ENCODE measurements at places on chromosomes 13 and 19.

GRCh38 chr19:33977756-33978685, 181.4 kb downstream of the KCTD15 start:
- DNase-seq: no peak

GRCh38 chr13:25210842-25211569, 38.9 kb upstream of the AMER2 start:
- no peak for DNase-seq

DNA sequence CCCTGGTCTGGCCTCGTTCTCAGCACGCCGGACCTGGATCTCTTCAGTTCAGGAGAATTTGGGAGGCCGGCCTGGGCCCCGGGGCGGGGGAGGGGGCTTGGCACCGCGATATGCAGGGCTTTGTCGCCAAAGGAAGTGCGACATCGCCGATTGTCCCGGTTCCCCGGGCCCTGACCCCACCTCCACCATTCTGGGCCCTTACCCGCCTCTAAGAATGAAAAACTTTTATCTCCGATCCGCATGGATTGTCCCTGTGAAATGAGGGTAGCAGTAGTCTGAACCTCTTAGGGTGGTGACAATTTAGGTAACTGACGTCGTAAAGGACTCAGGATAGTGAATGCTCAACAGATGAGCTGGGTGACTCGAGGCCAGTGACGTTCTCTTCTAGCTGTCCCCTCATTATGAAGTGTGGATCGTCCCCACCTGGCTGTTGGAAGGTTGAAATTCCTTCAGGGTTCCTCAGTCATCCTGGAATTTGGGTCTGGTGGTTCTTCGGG, 650 bp downstream of the DDA1 start:
- no peak for DNase-seq

DNA sequence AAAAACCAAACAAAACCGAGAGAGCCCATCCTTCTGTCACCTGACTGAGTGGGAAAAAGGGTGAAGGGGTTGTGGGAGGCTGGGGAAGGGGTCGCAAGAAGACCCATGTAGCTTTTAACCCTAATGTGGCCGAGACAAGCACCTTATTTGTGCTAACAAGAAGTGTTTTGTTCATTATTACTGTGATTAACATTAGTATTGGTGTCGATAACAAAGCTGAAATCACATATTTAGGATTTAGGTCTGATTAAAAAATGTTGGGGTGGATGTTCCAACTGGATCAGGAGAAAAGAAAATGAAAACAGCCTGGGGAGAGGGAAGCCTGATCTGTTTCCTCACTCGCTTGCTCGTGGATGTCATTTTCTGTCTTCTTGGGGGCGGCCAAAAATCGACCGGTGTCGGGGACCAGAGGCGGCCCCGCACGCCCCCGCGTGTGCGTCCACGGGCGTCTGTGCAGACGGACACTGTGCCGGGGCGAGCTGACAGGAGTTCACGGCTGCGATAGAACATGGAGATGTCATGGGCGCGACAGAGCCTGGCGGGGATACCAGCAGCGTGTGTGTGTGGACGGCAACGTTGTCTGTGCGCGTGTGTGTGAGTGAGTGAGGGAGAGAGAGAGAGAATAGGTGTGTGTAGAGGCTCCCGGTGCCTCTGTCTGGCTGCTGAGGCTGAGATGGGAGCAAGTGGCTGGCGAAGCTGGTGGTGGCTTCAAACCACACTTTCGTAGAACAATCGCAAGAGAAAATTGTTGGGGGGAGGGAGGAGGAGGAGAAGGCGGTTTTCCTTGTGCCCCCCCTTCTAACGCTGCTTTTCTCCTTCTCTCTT, 29.1 kb downstream of the NFIX start:
- no peak for DNase-seq

DNA sequence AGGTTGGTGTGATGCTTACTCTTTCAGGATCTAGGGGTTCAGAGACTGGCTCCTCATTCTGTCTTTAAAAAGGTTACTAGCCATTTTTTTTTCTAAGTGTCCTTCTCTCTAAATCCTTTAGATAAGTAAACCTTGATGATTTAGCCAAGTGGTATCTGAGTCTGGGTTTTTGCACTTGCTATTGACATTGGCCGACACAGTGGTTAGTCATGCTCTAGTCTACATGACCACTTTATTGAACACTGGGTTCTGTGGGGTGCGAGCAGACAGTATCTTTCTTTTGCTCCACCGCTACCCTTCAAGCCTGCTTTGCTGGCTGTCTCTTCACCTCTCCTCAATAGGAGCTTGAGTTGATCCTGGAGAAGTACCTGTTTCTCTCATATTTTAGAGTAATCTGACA, 6.2 kb upstream of the NUP58 start:
- no peak for DNase-seq

- DNase-seq: no peak
These were observed 59.5 kb downstream of the PCCA start for GRCh38 chr13:100148422-100148821.

DNA sequence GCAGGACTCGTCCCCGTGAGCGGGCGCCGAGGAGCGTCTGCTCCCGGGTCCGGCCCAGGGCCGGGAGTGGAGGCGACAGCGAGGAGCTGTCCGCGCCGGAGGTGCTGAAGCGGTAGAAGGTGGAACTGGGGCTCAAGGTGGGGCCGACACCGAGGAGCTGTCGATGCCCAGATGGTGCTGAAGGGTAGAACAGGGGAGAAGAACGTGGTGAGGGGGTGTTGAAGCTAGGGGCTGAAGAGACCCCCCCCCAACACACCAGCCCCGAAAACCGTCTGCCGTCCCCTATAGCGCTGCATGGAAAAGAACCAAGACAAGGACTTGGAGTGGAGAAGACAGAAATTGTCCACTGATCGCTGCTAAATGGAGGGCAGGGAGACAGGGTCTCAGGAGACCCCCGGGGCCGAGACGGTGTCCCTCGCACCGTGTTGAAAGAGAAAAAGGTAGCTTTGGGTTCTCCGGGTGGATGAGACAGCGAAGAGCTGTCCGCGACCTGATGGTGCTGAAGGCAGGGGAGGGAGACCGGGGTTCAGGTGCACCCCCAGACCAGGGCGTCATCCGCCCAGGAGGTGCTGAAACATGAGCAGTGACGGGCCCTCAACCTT, 7.1 kb upstream of the PDE4C start:
- DNase-seq: peak; percentile 75

DNA sequence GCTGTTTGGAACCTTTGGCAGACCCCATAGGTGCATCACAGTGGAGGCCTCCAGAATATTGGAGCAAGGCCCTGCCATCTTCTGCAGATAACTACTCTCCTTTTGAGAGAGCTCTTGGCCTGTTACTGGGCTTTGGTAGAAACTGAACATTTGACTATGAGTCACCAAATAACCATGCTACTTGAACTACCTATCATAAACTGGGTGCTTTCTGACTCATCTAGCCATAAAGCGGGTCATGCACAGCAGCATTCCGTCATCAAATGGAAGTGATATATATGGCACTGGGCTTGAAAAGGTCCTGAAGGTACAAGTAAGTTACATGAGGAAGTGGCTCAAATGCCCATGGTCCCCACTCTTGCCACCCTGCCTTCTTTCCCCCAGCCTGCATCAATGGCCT, 782.5 kb upstream of the SLITRK6 start:
- no peak for DNase-seq

- DNase-seq: no peak
These were observed 310.0 kb downstream of the TEX29 start for GRCh38 chr13:111630406-111630805.

GRCh38 chr19:12723381-12723640, 421 bp downstream of the TNPO2 start:
- no peak for DNase-seq

- no peak for DNase-seq
These were observed 334.0 kb downstream of the SPRY2 start for GRCh38 chr13:80006940-80007339.

GRCh38 chr13:99990126-99990977, 8.8 kb downstream of the ZIC2 start:
- DNase-seq: no peak

GRCh38 chr13:30857018-30857417, 49.1 kb upstream of the MEDAG start:
- no peak for DNase-seq

GRCh38 chr13:39370554-39370953, 232.4 kb downstream of the LHFPL6 start:
- DNase-seq: no peak

GRCh38 chr13:109500146-109500773, 286.1 kb downstream of the IRS2 start:
- DNase-seq: no peak

DNA sequence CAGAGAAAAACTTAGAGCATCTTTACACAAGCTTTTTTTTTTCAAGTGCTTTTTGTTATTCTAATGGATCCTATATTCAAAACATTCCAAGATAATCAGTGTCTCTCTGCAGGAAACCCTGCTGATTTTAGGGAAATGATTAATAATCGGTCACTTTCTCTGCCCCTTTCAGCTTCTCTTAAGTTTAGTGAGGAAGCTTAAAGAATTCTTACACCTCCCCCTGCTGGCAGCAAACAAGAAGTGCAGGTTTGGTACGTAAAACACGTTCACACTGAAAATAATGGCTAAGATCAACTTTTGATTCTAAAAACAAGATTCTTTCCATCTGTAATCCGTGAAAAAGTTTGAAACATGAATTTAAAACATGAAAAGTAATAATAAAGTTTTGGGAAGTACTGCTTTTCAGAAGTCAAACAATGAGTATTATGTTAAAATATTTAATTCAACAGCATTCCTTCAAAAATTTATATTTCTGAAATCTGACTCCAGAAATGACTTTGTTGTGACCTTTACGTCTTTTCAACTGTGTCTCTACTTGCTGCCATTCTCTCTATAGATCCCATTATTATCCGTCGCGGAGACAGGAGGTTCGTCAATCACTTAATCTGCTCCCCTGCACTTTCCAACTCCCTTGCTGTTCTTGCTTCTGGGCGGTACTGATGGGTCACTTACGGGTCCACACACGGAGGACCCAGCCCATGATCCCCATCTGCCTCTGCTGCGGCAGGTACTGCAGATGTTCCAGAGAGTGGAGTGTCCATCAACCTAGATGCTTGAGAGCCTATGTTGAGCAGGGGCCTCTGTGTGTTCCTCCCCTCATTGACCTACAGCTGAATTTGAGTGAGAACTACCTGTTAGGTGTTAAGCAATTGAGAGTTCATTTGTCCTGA, 203.1 kb upstream of the EDNRB start:
- peak; percentile 5 for DNase-seq

GRCh38 chr19:15378534-15379082, 979 bp downstream of the AKAP8 start:
- DNase-seq: peak; percentile 62

DNA sequence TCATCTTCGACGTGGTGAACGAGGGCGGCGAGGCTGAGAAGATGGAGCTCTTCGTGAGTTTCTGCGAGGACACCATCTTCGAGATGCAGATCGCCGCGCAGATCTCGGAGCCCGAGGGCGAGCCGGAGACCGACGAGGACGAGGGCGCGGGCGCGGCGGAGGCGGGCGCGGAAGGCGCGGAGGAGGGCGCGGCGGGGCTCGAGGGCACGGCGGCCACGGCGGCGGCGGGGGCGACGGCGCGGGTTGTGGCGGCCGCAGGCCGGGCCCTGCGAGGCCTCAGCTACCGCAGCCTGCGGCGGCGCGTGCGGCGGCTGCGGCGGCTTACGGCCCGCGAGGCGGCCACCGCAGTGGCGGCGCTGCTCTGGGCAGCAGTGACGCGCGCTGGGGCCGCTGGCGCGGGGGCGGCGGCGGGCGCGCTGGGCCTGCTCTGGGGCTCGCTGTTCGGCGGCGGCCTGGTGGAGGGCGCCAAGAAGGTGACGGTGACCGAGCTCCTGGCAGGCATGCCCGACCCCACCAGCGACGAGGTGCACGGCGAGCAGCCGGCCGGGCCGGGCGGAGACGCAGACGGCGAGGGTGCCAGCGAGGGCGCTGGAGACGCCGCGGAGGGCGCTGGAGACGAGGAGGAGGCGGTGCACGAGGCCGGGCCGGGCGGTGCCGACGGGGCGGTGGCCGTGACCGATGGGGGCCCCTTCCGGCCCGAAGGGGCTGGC, 52.6 kb downstream of the MAP4K1 start:
- no peak for DNase-seq

GRCh38 chr13:36907821-36908220, 12.2 kb downstream of the SMAD9 start:
- no peak for DNase-seq

DNA sequence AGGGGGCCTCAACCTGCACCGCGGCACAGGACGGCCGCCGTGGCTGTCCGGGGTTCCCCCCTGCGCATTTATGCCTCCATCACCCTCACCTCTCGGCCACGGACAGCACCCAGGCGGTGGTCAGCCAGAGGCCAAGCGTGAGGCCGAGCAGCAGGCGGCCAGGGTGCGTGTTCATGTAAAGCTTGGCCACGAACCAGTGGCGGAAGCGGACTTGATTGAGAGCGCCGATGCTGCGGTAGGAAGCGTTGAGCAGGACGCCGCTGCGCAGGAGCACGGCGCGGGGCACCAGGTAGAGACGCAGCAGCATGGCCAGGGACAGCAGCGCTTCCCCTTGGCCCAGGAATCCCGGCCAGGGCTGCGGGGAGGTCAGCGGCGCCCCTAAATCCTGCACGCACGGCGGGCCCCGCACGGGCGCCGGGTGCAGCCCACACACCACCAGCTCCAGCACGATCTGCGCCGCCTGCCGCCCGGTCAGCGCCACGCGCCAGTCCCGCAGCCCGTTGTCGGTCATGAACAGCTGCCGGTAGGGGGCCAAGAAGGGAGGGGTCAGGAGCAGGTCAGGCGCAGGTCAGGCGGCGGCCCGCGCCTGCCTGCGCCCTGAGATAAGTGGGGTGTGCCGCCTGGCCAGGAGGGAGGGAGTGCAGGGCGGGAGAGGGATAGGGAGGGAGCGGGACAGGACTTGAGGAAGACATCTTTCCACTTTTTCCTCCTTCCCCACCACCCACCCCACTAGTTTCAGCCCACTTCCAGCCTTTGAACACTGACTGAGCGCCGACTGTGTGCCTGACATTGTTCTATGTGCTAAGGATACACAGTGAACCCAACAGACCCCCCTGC, 6.5 kb downstream of the KCNN4 start:
- no peak for DNase-seq

DNA sequence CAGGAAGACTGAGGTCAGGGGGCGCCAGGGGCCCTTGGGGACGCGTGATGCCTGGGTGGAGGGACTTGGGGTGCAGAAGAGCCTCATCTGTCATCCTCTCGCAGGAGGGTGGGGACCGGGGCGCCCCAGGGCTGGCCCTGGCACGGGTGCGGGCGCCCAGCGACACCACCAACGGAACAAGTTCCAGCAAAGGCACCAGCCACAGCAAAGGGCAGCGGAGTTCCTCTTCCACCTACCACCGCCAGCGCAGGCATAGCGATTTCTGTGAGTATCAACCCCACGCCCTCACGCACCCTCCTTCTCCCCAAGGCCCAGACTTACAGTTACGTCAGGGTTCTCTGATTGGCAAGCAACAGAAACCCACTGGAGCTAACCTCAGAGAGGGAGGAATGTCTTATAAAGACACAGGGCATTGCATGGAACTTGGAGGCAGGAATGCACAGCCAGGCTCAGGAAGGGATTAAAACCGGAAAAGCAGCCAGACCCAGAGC, 29.4 kb downstream of the MARK4 start:
- no peak for DNase-seq

- no peak for DNase-seq
These were observed 2.2 kb downstream of the C13orf46 start for GRCh38 chr13:113971471-113972231.

All from HTR-8/SVneo (cell line).